Left hindlimb (tissue), 1 donor: ENCODE measurements at places on chromosomes 1 and 21.

- no peak for DNase-seq
Observed at GRCh38 chr1:211331011-211331709, 4.5 kb downstream of the TRAF5 start.

GRCh38 chr1:16420424-16421118 lies 16.7 kb downstream of the SPATA21 start:
- DNase-seq, result no peak

GRCh38 chr1:86779308-86780191 lies 75.2 kb downstream of the SH3GLB1 start:
- DNase-seq, result no peak

DNA sequence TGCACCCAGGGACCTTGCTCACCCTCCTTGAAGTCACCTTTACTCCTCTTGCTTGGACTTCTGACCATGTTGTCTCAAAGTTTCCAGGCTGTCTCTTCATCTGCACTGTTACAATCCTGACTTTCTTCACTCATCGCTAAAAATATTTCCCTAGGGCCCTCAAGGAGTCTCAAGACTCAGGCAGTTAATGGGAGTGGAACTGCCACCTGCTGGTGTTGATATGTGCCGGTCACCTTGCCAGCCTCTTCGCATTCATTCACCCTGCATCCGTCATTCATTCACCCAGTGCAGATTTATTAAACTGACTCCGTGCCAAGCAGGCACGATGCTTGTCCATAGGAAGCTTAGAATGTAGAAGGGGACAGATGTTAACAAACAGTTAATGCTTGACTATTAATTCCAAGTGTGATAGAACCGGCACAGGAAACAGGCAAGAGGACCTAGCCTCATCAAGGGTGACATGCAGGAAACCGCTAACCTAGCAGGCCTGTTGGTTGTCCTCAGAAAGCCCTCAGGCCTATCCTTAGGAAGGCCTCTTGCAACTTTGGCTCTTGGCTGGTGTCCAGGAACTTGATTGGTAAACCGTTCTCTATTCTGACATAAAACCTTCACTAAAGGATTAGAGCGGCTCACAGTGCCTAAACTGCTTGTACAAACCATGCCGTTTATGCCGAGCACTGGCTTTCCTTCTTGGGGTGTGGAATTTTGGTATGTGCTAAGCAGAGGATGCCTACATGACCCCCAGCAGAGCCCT lies 342.2 kb downstream of the CAMTA1 start:
- no peak for DNase-seq

DNA sequence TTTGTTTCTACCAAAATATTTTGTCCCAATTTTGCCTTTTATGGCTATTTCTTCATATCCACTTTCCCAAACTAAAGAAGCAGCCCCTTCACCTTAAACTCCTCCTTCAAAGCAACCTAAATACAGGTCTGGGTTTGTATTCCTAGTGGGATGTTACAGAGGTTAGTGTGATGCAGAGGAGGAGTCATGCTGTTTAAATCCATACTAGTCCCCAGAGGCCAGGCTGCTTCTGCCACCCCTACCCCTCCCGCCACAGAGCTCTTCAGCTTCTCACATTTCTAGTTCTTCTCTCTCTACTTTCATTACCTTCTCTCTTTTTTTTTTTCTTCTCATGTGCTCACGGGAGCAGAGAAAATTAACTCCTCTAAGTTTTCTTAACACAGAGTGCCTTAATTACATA lies 29.3 kb downstream of the SELL start:
- DNase-seq, result no peak

DNA sequence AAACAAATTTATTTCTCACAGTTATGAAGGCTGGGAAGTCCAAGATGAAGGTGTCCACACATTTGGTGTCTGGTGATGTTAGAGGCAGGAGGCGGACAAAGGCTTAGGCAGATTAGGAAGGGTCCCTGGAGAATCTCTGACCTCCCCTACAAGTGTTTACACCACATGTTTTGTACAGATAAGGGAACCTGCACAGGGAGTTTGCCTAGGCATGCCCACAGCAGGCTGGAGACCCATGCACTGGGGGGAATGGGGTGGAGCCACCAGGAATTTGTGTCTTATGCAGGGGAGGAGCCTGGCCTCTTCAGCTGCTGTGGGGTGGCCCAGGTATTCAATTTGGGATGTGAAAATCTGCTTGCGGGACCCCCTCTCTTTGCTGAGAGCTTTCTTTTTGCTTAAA lies 131.3 kb downstream of the PATJ start:
- DNase-seq, result no peak

DNA sequence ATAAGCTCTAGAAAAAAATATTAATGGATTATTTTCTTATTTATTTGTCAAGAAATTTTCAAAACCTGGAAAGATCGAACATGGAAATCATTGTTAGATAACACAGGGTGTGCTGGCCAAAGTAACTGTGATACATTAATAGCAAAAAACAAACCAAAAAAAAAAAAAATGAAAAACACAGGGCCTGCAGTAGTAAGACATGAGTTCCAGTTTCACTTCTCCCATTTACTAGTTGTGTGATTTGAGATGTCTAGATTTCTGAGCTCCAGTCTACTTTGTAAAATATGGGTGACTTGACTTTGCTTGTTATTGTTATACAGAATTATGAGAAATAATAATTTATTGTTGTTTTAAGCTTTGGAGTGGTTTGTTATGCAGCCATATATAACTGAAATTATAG lies 13.6 kb downstream of the FAM177B start:
- DNase-seq, result no peak

GRCh38 chr1:30467101-30467500 lies 256.3 kb downstream of the MATN1 start:
- DNase-seq, result no peak

DNA sequence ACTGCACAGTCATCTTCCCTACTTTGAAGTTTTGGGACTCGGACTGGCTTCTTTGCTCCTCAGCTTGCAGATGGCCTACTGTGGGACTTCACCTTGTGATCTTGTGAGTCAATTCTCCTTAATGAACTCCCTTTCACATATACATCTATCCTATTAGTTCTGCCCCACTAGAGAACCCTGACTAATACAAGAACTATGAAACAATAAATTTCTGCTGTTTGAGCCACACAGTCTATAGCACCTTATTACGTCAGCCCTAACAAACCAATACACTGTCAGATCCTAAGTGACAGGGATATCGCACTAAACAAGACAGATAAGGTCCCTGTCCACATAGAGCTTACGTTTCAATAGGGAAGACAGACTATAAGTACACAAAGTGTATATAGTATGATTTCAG lies 120.1 kb downstream of the PLPP3 start:
- DNase-seq, result no peak

GRCh38 chr1:234901491-234902049 lies 227.1 kb downstream of the TOMM20 start:
- DNase-seq, result no peak

DNA sequence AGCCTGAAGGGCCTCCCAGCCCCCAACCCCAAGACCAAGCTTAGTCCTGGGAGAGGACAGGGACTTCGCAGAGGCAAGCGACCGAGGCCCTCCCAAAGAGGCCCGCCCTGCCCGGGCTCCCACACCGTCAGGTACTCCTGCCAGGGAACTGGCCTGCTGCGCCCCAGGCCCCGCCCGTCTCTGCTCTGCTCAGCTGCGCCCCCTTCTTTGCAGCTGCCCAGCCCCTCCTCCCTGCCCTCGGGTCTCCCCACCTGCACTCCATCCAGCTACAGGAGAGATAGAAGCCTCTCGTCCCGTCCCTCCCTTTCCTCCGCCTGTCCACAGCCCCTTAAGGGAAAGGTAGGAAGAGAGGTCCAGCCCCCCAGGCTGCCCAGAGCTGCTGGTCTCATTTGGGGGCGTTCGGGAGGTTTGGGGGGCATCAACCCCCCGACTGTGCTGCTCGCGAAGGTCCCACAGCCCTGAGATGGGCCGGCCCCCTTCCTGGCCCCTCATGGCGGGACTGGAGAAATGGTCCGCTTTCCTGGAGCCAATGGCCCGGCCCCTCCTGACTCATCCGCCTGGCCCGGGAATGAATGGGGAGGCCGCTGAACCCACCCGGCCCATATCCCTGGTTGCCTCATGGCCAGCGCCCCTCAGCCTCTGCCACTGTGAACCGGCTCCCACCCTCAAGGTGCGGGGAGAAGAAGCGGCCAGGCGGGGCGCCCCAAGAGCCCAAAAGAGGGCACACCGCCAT lies 21.9 kb upstream of the ARF1 start:
- no peak for DNase-seq

- no peak for DNase-seq
Observed at GRCh38 chr1:12112711-12113161, 49.6 kb downstream of the TNFRSF8 start.

DNA sequence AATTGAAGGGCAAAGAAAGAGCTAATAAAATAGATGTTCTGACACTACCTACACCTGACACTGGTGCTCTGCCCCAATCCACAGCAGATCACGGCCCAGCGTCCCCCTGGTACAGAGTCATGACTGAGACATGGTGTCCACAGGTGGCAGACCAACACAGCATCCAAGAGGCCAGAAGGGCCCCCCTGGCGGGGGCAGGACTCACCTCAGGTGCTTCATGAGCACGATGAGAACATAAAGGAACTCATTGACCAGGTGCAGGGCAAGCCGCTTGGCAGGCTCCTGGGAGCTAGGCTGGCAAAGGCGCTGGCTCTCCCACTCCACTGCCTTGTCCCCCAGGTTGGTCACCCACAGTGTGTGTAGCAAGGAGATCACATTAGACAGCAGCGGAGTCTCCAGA lies 20.4 kb downstream of the MRAP start:
- no peak for DNase-seq

DNA sequence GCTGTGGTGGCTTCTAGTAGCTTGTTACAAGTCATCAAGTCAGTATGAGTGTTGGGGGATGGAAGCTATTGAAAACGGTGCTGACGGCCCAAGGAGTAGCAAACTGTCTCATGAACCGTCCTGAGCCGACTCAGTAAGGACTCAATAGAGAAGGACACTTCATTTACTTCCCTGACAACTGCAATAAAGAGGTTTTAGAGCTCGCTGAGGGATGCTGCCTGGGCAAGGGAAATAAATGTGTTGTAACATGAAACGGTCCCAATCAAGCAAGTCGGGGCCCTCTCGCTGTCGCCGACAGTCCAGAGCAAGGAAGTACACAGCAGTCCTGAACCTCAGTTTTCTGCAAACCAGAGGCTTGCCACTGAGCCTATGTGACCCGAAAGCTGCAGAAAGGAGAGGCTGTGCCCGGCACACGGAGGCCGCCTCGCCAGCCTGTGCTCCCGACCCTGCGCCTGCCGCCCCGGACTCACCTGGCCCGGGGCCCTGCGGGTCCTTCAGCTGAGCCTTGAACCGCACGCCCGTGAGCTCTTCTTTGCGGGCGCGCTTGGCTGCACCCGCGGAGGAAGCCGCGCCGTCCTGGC lies 423 bp downstream of the URB1 start:
- no peak for DNase-seq

GRCh38 chr1:227445746-227446145 lies 117.6 kb upstream of the ZNF678 start:
- no peak for DNase-seq
